ENCODE measurements at places on chromosomes 5 and 9.
A peak's percentile ranks its signal among the peaks of the same experiment; 100 is the strongest.

- DNase-seq = no peak
Measured at GRCh38 chr9:122941582-122942234, 888 bp downstream of the RABGAP1 start.

GRCh38 chr5:88558366-88558765, 289.7 kb upstream of the TMEM161B start:
- no peak for DNase-seq

DNA sequence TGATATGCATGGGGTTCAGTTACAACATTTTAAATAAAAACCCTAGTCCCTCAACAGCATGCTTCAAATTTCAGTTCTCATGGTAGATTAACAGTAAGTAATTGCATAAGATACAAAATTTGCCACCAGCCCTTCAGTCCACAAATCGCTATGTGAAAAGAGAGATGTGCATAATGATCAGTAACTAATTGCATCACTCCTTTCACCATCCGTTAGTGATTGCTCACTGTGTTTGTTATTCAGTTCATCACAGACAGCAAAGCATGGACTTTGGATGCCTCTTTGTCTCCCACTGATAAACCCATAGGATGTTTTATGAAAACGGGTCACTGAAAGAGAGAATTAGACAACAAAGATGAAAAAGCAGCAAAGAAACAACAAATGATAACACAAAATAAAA, 103.2 kb downstream of the MCTP1 start:
- DNase-seq = no peak

- no peak for DNase-seq
Measured at GRCh38 chr5:129747572-129748407, at the start of gene MINAR2. Gene MINAR2, plus strand, starts transcription at chr5:129748094. Its CDS starts 97 bp downstream, at chr5:129748191.

- DNase-seq = no peak
Measured at GRCh38 chr5:138711811-138712210, 41.4 kb upstream of the CTNNA1 start.

- no peak for DNase-seq
Measured at GRCh38 chr9:110357505-110357904, 19.8 kb upstream of the TXNDC8 start.

- peak; percentile 89 for DNase-seq
Measured at GRCh38 chr9:96417051-96417586, 1.1 kb downstream of the ZNF367 start.

All from stimulated activated CD4-positive, alpha-beta T cell treated with anti-CD3 and anti-CD28 coated beads, Interleukin-1b, Interleukin-23, amount 100 ng/mL, for 1 hour (primary cell).